CD4-positive, alpha-beta T cell treated with Interleukin-15 for 4 hours (primary cell): ENCODE measurements at places on chromosomes 3 and 15.
A peak's percentile ranks its signal among the peaks of the same experiment; 100 is the strongest.

GRCh38 chr3:64385277-64385676, 160.0 kb upstream of the PRICKLE2 start:
- no peak for DNase-seq

DNA sequence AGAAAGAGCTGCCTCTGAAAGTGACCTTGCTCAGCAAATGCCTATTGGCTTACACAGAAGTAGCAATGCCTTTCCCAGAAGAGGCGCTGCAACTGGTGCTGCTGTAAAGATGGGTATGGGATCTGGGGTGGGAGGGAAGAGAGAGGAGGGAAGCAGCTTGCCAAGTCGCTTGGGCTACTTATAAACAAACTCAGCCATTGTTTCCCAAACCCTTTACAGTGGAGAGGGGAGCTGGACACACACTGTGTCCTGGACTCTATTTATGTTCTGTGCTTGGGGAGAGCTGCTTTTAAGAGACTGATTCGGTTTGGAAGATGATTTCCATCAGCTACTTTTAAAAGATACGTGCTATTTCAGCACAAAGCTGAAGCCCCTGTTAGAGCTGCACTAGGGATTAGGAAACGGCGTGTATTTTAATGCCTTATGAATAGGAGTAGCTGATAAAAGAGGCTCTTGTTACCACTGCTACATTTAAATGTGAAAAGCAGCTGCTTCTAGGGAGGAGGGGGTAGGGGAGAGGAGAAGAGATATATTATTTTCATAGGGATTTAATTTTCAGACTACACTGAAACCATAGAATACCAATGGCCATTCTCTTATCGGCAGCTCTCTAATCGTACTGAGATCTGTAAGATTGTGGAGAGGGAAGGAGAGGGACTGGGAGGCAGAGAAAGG, 440.6 kb downstream of the MCTP2 start:
- no peak for DNase-seq

DNA sequence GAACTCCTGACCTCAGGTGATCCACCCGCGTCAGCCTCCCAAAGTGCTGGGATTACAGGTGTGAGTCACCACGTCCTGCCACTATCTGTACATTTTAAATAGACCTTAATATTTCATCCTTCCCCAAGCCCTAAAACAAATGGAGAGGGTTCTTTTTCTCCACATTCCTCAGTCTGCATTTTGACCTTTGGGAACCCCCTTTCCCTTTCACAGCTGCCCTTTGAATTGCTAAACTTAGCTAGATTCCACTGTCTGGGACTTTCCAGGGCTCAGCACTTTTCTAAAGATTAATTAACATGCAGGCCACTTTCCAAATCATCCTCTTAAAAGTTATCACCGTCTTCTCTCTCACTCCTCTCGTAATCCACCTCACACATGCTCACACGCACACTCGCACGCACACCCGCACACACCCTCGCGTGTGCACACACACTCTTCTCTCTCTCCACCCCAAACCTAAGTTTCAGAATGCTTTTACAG, 124.2 kb downstream of the TMCO5A start:
- DNase-seq = no peak

DNA sequence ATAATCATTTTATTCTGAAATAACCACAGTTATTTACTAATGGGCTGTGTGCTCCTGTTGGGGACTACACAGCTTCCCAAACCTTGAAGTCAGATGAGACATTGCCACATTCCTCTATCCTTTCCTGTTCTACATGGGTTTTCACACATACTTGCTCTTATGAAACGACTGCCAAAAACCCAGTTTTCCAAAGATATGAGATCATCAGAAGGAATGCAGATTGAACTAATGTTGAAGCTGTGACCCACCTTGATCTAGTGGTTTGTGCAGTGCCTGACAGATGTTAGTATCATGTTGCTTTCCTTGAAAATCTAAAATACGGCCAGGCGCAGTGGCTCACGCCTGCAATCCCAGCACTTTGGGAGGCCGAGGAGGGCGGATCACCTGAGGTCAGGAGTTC, 144.6 kb downstream of the VGLL4 start:
- no peak for DNase-seq

DNA sequence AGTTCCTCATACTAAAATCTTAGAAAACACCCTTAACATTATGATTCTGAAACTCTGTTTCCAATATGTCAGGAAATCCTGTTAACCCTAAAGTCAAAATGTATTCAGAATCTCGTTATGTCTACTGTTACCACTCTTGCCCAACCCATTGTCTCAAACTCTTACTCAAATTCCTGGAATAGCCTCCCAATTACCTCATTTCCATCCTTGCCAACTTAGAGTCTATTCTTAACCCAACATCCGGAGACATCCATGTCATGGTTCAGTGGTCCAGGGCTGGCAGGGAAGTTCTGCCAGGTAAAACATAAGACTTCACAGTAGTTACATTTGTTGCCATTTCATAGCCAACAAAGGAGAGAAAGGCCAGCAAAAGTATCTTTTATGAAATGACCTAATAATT, 593.9 kb downstream of the PYDC2 start:
- DNase-seq = no peak

DNA sequence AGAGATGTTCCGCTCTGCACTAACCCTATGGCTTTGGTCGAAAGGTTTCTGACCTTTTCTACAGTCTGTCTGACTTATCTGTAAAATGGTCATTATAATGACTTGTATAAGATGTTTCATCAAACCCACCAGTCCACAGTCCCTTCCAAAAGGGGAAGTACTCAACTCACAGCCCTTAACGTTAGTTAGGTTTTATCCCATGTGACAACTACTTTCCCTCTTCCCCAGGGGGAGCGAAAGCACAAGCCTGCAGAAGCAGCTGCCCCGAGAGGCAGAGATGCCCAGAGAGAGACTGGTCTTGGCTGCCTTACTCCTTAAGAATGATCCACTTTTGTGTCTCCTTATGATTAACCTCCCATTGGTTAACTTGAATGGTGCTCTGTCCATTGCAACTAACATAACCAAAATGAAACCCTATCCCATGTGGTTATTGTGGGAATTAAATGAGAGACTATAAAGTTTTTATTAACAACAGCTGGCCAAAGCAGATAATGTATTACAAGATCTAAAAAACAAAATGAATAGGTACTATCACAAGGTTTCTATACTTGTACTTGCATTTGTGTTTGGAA, 6.4 kb downstream of the ASTE1 start:
- no peak for DNase-seq

DNA sequence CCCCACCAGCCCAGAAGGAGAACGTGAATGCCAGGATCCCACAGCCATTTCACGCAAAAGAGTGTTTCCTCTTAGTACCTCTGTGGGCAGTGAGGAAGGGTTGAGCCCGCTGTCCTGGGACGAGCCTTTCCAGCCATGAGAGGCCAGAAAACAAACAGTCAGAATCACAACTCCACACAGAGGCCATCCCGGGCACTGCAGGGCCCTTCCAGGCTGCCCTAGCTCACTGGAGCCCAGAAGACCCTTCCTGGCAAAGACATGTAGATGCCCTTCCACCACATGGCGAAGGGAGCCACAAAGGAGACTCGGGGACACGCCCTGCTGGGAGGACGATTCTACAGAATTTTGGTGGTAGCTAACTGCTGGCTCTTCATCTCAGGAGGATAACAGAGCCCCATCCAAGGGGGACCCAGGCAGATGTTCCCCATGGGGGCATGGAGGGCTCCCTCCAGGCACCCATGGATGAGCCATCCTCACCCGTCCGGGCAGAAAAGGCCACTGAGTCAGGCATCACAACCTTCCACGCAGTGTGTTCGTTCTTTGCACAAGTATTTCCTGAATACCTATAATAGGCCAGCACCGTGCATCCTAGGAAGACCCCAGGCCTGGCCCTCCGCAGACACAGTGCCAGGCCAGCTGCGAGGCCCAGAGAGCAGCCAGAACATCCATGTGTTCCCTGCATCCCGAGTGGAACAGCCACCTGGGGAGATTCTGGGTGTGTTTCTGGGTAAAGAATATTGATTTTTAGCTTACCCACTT, 47.2 kb downstream of the SLC12A8 start:
- no peak for DNase-seq

DNA sequence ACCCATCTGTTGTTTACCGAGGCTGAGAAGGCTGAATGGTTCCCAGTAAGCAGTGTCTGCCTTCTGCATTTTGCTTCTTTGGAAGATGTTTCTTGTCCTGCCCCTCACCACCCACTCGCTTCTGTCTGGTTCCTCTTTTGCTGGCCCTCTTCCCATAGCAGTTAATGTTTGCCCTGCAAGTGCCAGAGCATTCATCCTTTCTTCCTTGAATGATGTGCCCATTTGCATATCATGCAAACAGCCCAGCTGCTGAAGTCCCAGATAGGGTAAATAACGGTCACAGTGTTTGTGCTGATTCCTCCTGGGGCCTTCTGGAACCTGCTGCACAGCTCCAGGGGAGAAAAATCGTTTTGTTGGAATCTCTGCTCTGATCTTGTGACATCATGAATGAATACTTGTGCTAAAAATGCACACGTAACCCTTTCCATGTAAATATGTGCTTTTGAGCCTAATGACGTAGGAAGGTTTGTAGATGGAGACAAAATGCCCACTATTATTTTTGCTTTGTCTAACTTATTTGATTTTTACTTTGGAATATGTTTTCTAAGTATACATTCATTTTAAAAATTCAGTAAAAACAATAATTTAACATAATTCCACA, 381.0 kb downstream of the SOX2 start:
- DNase-seq = no peak

GRCh38 chr3:101262393-101263240, 57.8 kb downstream of the IMPG2 start:
- no peak for DNase-seq

- DNase-seq = no peak
These were observed 87.2 kb downstream of the HMG20A start for GRCh38 chr15:77507911-77508310.

GRCh38 chr3:61768284-61769037, 207.1 kb downstream of the PTPRG start:
- DNase-seq = no peak

DNA sequence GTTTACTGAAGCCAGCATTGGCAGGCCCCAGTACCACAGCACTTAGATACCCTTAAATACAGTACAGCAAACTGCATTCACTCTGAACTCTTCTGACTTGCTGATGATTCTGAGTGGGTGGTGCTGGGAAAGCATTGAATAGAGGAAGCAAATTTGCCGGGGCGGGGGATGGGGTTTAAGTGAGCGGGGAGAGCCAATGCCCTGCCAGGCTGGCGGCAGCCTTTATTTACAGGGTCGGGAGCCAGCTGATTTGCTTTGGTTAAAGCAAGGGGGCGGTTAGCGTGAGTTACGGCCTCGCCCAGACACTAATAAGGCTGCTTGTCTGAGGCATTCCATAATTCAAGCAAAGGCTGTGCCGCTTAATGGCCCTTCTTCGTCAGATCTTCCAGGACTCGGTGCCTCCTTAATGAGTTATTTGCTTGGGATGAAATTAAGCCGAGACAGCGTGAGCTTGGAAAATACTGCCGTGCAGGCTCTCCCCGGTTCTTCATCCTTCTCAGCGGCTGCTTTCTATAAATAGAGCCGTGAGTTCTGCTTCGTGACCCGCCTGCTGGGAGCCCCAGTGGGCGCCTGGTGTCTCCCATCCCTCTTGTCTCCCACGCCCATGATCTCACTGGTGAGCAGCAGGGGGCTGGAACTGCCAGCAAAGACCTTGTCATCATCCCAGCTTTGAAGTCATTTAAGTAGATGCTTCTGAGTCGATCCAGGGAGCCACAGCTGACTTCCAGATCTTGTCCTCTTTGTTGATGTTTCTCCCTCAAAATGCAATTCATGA, 25.8 kb downstream of the SPSB4 start:
- no peak for DNase-seq

DNA sequence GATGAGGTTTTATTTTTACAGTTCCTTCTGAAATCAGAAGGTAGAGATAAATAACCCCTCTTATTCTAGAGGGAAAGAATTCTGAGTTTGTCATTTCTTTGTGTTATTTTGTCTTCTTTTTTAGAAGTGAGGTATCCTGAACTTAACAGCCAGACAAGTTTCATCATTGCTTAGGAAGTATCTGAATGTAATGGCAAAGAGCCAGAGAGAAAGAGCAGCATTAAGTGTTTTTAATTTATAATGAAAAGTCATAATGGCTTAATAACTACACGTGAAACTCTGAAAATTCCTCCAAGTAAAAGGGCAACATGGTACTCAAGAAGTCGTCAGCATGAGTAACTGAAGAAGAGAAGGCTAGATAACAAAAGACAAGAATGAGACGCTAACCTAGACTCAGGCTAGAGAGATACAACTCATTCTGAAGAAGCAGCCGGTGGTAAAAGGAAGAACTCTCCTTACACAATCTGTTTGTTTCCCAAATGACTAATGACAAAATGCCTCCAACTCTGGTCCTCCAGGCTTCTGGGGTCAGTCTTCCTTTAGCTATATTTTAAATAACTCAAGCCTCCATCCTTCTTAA, 116.2 kb upstream of the NECTIN3 start:
- no peak for DNase-seq

DNA sequence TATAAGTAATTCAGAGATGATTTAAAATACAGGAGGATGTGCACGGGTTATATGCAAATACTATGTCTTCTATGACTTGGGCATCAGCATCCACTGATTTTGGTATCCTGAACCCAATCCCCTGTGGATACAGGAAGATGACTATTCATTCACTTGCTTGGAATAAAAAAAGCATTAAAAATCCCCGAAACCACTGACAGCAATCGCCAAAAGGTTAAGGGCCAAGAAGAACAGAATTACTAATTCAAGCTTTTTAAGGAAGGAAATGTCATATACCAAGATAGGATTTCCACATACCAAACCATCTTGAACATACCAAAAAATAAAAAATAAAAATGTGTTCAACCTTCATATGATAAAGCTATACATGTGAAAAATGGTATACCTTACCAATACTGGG, 93.7 kb downstream of the DLG1 start:
- DNase-seq = no peak

DNA sequence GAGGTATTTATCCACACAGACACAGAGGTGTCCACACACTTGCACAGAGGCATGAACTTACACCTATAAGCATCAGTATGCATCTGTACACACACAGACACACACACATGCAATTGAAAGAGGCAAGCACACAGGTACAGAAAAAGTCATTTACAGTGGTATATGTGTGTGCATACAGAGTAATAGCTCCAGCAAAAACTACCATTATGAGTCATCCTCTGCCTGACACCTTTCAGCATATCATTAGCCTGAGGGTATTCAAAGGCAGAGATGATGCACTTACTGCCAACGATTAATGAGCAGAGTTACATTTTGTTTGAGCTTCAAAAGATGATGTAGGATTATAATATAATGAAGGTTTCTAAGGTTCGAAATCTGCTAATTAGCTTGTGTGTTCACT, 100.3 kb upstream of the TPRG1 start:
- peak; percentile 30 for DNase-seq
